ENCODE measurements at places on chromosomes 16 and 17.

GRCh38 chr17:36609498-36609862, 8.1 kb downstream of the MRM1 start:
- DNase-seq = no peak

GRCh38 chr17:15650741-15651582, 31.5 kb upstream of the FBXW10B start:
- no peak for DNase-seq

- DNase-seq = no peak
Observed at GRCh38 chr16:70780546-70780945, 20.4 kb downstream of the VAC14 start.

- no peak for DNase-seq
Observed at GRCh38 chr16:65833171-65833871, 533.2 kb upstream of the CDH5 start.

DNA sequence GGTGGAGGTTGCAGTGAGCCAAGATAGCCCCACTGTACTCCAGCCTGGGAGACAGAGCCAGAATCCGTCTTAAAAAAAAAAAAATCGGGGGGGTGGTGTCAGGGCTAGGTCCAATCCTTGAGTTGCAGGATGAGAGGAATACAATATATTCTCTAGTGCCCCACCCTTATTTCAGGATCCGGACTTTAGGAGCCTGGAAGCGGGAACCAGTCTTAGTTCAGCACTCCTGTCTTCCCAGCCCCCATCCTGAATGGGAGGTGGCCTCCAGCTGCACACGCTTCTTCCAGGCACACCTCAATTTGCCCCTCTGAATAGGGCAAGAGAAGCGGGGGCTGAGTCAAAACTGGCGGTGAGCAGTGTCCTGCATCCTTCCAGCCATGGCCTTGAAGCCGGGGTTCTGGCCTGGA, 1.6 kb downstream of the FHOD1 start:
- no peak for DNase-seq

GRCh38 chr17:2023692-2024571, 1.2 kb downstream of the RTN4RL1 start:
- peak; percentile 60 for DNase-seq

GRCh38 chr17:34639706-34640425, 60.5 kb downstream of the TMEM132E start:
- peak; percentile 79 for DNase-seq

GRCh38 chr16:2196162-2196980, at the start of gene CASKIN1:
Gene CASKIN1, minus strand, starts transcription at chr16:2196605. Its CDS starts 173 bp downstream, at chr16:2196432.
- DNase-seq = no peak

- no peak for DNase-seq
Observed at GRCh38 chr16:74637742-74638453, 28.8 kb downstream of the RFWD3 start.

DNA sequence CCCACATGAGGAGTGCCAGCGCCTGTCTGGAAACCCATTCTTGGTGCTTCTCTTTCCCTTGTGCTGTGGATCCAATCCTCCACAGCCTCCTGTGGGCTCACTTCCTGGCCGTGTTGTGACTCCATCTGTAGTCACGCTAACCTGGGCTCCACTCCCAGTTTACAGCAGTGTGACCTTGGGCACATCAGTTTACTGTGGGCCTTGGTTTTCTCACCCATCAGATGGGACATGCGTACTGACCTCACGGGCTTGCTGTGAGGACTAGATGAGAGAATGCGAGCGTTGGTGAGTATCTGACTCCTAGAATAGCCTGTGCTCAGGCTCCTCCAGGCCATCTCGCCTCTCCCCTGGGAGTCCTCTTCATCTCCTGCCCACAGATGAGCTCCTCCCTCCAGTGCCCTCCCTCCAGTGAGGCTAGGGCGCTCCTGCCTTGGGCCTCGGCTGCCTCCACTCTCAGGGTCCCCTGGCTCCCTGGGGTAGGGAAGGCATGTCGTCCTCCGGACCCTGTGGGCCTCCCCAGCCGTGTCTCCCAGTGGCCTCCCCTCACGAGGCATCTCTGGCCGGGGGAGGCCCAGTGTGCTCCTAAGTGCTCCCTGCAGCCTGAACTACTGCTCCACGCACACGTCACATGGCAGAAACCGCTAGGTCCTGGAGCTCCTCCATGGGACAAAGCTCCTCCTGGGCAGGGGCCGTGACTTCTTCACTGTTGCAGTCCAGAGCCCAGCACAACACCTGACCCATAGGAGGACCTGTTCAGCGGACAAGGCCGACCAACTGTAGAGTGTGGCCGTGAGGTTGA, 5.2 kb upstream of the FOXJ1 start:
- DNase-seq = no peak

DNA sequence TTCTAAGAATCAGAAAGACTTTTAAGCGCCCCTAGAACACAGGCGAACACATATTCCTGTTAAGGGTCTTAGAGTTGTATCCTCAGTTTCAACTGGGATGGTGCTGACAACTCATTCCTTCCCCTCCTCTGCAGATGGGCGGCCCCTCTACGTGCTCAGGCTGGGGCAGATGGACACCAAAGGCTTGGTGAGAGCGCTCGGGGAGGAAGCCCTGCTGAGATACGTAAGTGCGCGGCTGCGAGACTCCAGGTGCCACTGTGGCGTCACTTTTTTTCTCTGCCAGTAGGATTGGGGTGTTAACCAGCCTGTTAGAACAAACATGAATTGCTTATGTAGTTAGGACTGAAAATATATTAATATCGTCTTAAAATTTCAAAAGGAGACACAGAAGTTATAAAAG, 62.7 kb downstream of the SEC14L1 start:
- no peak for DNase-seq

- no peak for DNase-seq
Observed at GRCh38 chr17:57782062-57782490, 37.0 kb upstream of the CCDC182 start.

GRCh38 chr17:81573794-81574642, 21.9 kb upstream of the FAAP100 start:
- no peak for DNase-seq

- DNase-seq = no peak
Observed at GRCh38 chr16:83802135-83802534, 5.6 kb upstream of the HSBP1 start.

DNA sequence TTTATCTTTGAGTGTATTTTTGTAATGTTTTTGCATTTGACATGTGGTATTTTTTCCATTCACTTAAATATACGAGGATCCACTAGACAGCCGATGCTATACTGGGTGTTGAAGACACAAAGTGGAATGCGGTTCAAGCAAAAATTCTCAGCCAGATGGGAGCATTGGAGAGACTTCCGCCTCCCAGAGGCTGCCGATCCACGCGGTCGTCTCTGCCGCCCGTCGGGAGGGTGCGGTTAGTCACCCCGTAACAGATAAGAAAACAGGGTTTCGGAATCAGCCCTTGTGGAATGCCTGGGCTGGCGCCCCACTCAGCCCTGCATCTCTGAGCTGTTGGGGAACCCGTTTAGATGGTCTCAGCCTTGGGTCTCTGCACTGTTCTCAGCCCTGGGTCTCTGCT, 7.3 kb downstream of the GSE1 start:
- DNase-seq = no peak

DNA sequence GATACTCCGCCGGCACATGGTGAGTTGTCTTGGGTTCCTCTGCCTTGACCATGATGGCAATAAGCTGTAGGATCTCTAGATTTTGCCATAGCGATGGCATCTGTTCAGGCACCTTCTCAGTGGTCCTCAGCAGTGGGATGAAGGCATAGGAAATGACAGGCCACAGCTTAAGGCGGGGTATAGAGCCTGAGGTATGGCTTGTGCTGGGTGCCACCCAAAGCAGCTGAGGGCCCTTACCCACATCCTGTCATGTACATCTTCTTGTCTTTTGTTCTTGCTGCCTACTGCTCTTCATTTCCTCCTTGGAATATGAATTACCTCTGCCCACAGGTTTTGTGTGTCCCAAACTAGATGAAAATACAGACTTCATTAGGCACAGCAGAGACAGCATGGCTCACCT, 29.5 kb downstream of the KAT7 start:
- DNase-seq = no peak

DNA sequence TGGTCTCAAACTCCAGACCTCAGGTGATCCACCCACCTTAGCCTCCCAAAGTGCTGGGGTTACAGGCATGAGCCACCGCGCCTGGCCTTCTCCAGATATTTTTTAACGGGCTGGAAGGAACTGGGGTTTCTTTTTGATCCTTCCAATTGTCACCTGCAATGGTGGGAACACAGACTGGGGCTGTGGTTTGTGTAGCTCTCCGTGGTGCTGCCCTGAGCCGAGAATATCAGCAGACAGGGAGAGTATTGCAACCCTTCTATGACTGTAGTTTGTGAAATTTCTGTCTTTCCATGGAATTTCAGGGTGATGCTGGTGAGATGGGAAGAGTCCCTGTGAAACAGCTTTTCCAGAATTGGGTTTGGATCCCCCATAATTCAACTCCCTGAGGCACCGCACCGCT, 263.5 kb downstream of the ENGASE start:
- DNase-seq = no peak

DNA sequence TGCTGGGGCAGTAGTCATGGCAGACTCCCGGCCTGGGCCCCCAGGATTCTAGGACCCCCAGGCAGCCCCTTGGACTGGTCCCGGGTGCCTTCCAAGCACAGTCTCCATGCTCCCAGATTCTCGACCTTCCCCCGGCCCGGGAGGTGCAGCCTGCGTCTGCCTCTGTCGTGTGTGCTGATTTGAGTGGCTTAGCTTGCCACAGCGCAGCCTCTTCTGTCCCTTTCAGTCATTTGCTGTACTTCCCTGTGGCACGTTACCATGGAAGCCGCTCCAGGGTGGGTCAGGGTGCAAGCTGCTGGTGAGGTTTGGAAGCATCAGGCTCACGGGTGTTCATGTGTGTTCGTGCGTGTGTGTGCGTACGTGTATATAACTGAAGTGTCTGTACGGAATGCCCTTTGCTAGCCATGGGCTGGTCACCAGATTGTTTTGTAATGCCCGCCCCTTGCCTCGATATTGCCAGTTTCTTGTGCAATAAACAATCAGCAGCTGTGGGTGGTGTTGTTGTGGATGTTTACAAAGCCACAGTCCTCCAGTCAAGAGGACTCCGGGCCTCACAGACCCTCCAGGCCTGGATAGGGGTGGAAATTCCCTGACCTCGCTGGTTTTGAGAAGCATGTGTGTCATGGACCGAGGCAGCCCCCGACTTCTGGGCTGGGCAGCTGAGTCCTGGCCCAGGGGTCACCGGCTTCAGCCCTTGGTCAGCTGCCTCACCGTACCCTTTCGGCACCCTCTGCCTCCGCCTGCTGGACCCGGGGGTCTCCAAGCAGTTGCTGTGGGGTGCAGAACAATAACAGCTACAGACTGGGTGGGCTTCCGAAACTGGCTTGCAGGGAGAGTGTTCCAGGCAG, 9.7 kb upstream of the CLEC18A start:
- no peak for DNase-seq

DNA sequence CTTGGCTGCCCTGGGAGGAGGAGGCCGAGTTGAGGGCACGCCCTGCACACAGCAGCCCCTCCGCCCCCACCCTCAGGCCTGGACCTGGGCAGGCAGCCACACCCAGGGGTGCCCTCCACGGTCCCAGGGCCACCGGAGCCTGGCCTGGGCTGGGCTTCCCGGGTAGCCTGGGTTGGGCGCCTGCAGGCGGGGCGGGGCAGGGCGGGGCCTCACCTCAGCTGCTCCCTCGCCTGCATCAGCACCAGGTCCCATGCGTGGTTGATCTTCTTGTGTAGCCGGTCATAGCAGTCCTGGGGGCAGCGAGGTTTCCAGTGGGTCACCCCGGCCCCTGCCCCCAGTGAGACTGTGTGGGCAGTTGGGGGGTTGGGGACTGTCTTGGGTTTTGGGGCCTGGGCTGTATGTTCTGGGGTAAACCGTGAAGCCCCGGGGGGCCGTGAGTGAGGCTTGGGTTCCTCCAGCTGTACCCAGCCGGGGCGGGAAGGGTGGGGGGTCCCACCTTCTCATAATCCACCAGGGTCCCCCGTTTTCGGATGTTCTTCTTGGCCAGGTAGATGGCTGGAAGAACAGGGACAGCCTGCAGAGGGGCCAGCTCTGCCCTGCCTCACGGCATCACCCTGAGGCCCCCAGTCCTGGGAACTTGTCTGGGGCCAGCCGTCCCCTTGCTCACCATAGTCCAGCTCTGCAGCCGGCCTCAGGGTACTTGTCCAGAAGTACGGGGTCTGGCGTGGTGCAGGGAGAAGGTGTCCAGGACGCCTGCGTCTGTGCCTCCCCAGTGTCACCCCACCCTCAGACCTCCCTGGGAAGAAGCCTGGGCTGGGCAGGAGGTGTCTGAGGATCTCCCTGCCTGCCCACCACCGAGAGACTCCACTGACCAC, 2.0 kb downstream of the RGS11 start:
- DNase-seq = no peak

DNA sequence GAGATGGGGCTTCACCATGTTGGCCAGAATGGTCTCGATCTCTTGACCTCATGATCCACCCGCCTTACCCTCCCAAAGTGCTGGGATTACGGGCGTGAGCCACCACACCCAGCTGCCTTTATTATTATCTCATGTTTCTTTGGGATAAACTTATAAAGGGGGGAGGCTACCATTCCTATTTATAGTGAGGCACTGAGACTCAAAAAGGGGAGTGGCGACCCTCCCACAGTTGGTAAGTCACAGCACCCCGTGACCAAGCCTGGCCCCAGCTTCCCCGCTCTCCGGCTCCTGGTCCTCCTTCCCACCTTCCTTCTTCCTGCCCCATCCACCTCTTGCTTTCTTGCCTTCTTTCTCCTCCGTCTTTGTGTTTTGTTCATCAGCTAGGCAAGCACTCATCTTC, 5.2 kb downstream of the MYH3 start:
- no peak for DNase-seq

DNA sequence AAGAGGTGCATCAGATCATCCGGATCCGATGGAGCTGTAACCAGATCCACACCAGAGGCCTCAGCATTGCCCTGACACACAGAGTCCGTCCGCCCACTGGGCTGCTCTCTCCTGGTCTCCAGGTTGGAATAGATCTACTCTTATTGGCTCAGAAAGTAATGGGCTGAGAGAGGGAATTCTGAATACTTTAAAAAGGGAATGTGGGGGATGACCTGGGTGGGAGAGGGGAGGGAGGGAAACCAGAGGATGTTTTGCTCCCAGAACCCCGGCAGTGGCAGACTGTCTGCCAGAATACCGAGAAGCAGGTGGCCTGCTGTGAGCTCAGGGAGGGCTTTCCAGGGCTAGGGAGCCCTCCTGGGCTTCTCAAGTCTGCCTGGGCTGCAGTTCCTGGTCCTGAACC, 126.5 kb downstream of the ENGASE start:
- DNase-seq = no peak

- no peak for DNase-seq
Observed at GRCh38 chr17:77326636-77327035, 185.9 kb downstream of the SEC14L1 start.

DNA sequence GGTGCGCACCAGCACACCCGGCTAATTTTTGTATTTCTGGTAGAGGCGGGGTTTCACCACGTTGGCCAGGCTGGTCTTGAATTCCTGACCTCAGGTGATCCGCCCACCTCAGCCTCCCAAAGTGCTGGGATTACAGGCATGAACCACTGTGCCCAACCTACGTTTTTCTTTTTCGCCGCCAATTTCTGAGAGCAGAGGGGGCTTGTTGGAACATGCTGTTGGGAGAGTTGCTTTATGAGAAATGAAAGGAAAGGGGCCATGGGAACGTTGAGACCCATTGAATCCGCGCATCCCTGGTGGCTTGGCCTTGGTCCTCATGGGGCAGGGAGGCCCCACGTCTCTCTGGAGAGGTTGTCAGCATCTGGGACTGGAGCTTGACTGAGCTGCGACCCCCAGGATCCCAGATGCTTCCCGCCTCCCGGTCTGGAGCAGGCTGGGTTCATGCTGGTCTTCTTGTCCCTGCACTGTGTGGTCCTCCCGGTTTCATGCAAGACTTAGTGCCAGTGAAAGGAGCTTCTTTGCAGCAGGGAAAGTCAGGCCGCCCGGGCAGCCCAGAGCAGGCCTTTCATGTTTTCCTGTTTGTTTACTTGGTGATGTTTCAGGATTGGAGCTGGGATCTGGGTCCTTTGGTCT, 22.8 kb downstream of the CRISPLD2 start:
- DNase-seq = peak; percentile 42

- no peak for DNase-seq
Observed at GRCh38 chr17:72997559-72997958, 94.9 kb downstream of the SLC39A11 start.
